ENCODE measurements at places on chromosomes 3 and 15. TPM values are rescaled to one million over a fixed set of nuclear protein-coding genes. Genes with fewer than 3 reads are reported as not detected.

- no peaks in the 10 kb centered on the region for H3K27me3 ChIP-seq
- no peaks in the 10 kb centered on the region for H3K36me3 ChIP-seq
- H3K4me1 ChIP-seq, result no peaks in the 10 kb centered on the region
- H3K4me3 ChIP-seq, result no peak overlapping the region
Observed at GRCh38 chr15:79184465-79184892, 93.9 kb upstream of the RASGRF1 start.

- DNase-seq, result no peak
- H3K27ac ChIP-seq, result no peak overlapping the region
- H3K36me3 ChIP-seq, result no peaks in the 10 kb centered on the region
- no peak overlapping the region for H3K4me3 ChIP-seq
Observed at GRCh38 chr15:40481341-40482074, 10.7 kb downstream of the CHST14 start.

DNA sequence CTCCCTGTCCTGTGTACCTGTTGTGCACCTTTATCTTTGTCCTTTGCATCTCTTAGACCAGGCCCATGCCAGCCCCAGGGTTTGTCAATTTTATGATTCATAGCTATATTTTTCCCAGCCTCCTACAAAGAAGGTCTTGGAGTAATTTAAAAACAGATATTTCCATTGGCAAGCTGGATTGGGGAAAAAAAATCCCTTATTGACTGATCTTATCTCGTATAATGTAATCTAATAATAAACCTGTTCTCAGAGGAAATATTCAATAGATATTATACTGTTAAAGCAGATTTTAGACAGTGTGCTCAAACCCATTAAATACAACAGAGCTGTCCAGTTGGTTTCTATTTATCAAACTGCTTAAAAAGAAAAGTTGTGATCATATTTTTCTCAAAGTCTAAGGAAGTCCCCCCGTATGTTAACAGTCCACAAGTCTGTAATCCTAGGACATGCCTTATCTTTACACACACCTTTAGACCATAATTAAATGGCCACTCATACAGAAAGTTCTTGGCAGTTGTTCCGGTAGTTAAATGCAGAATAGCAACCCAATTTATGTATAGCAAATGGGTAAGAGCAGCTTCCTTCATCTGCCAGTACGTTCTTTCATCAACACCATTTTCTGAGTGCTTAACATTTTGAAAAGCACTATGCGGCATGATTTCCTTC is 700.9 kb upstream of the NR2F2 start:
- H3K27me3 ChIP-seq, result peaks cover 2% of the 10 kb centered on the region
- H3K4me3 ChIP-seq, result no peak overlapping the region
- H3K36me3 ChIP-seq, result no peaks in the 10 kb centered on the region
- no peaks in the 10 kb centered on the region for H3K4me1 ChIP-seq

- no peaks in the 10 kb centered on the region for H3K27me3 ChIP-seq
- H3K4me3 ChIP-seq, result no peak overlapping the region
- no peaks in the 10 kb centered on the region for H3K36me3 ChIP-seq
- H3K4me1 ChIP-seq, result no peaks in the 10 kb centered on the region
Observed at GRCh38 chr3:197030379-197031314, 1.0 kb upstream of the MELTF start.

The SNX1 gene
- 115 TPM for total RNA-seq

- H3K4me1 ChIP-seq, result no peaks in the 10 kb centered on the region
- no peak overlapping the region for H3K27ac ChIP-seq
- no peaks in the 10 kb centered on the region for H3K27me3 ChIP-seq
- DNase-seq, result no peak
- no peaks in the 10 kb centered on the region for H3K36me3 ChIP-seq
Observed at GRCh38 chr15:81633889-81634288, 259.9 kb upstream of the TMC3 start.

The FEZF2 gene
- not detected for total RNA-seq

DNA sequence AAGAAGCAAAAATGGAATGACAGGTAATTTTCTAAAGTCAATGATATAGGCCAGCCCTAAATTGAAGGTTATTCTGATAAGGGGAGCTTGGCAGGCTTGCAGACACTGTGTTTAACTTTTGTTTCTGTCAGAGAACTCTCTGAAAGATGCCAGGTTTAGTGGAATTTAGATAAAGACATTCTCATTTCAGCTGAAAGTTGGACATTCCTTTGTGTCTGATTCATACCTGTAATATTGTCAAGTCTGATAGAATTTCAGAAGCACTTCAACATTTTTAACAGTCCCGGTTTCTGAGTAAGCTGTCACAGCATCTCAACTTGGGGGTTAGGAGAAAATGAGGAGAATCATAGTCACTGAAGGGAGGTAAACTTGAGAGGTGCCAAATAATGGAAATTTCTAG is 84.0 kb downstream of the DIPK2A start:
- no peak overlapping the region for H3K27ac ChIP-seq
- H3K4me1 ChIP-seq, result no peaks in the 10 kb centered on the region
- no peak for DNase-seq
- H3K27me3 ChIP-seq, result no peaks in the 10 kb centered on the region
- no peaks in the 10 kb centered on the region for H3K36me3 ChIP-seq

The CCR3 gene
- total RNA-seq, result 0.55 TPM

- H3K4me3 ChIP-seq, result no peak overlapping the region
- DNase-seq, result no peak
- no peak overlapping the region for H3K27ac ChIP-seq
- no peaks in the 10 kb centered on the region for H3K36me3 ChIP-seq
Observed at GRCh38 chr3:46860017-46860809, 3.0 kb downstream of the MYL3 start.

All from T-cell (primary cell).